Suppressor macrophage treated with lipopolysaccharide for 1 hour (primary cell): ENCODE measurements at places on chromosomes 2 and 18.
A peak's percentile ranks its signal among the peaks of the same experiment; 100 is the strongest.

DNA sequence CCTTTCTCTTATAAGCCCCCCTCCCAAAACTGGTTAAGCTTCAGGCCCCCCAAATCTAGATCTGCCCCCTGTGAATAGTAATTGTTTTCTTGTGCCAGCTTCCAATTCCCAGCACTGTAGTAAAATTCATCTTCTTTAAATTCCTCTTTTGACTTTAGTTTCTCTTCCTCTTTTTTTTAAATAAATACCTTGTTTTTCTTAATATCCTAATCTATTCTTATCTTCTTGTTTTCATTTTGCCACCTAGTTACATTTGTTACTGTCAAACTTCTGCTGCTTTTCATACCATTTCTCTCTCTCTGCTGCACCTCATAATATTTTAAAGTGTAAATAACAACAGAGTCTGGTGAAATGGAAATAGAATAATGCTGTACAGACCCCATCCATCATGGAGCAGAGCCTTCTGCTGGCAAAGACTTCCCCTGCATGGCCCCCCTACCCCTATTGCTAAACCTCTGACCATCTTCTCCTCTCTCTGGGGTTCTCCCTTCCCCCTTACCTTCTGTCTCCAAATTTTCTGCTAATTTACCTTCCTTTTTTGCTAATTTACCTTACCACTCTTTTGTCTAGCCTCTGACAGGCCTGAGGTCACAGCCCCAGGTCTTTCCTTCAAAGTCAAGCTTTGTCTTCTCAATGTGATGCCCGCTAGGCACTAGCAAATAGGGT is 94.9 kb upstream of the PAPOLG start:
- no peak for DNase-seq

- DNase-seq = peak; percentile 37
Measured at GRCh38 chr18:79987566-79987965, 797 bp downstream of the TXNL4A start.

DNA sequence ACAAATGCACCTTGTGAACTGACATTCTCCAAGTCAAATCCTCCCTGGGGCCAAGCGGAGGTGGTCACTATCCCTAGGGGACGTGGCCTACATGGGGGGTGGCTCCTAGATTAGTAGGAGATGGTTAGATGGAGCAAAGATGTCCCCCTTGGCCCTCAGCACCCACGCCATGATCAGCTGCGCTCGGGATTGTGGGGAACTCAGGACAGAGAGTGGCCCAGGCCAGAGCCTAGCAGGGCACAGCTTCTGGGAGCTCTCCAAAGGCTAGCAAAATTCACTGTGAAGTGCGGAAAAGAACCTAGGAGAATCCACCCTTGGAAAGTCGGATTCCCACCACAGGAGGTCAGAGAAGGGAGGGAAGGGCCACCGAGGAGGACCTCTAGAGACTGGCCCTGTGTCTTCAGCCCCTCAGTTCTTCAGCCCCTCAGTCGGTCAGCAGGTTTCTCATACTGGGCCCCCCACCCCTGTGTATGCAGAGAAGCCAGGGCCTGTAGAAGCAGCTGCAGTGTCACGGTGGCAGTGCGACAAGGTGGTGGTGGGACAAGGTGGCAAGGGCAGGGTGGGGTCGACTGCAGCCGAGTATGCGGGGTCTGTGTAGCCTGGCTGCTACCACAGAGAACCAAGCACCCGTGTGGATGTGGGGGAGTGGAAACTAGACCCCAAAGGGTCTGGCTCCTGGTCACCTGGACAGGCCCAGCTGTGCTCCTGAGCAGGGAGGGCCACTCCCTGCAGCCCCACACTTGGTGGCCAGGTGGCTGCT is 18.4 kb downstream of the GPR55 start:
- DNase-seq = no peak

DNA sequence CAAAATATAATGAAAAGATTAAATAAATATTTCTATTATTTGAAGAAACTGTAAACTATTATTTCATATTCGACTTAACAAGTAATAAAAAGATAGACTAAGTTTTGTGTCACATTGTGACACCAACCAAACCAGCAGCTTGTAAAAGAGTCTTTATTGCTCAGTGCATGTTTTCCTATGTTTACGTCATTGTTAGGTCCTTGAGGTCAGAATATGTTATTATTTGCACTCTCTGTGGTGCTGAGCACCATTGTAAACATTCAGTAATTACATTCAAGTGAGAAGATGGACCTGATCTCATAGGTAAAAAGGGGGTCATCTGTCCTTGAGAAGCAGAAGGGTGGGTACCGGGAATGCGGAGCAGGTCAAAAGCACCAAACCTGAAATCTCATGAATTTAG is 1999.1 kb upstream of the CELF4 start:
- no peak for DNase-seq

- DNase-seq = no peak
Measured at GRCh38 chr2:20519309-20519708, 72.4 kb downstream of the RHOB start.

GRCh38 chr18:62522178-62522503 is 684 bp upstream of the ZCCHC2 start:
- DNase-seq = no peak

GRCh38 chr2:96083064-96083939 is 33.1 kb downstream of the ADRA2B start:
- no peak for DNase-seq

- peak; percentile 26 for DNase-seq
Measured at GRCh38 chr2:122704109-122704563, 948.7 kb downstream of the TSN start.

DNA sequence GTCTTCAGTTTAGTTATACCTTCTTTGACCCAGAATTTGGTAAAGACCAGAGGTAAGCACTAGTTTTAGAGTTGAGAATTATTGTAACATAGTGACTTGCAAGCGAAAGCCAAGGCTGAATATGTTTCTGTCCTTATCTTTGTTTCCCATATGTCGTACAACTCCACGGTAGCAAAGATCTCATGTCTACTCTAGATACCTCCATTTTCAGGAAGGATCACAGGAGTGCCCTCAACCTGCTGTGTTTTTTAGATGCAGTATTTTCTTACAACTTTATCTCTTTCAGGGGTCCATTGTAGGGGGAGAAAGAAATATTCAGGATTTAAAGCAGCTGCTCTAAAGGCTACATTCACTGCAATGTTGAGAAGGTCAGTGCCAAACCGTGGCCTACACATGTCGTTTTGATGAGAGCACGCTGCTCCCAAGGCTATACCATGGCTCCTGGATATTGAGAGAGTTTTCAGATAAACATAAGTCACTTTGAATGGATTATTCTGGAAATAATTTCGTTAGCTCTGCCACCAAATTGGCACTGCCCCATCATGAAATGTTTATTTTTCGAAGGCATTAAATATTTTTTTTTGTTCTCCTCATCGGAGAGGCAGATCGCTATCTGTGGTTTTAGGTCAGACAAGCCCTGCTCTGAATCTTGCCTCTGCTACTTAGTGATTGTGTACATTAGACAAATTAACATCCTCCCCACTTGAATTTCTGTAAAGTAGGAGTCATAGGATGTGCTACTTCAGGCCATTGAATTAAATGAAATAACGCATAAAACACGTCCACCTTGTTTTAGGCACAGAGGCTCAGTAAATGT is 2.1 kb downstream of the RHBDD1 start:
- DNase-seq = no peak

DNA sequence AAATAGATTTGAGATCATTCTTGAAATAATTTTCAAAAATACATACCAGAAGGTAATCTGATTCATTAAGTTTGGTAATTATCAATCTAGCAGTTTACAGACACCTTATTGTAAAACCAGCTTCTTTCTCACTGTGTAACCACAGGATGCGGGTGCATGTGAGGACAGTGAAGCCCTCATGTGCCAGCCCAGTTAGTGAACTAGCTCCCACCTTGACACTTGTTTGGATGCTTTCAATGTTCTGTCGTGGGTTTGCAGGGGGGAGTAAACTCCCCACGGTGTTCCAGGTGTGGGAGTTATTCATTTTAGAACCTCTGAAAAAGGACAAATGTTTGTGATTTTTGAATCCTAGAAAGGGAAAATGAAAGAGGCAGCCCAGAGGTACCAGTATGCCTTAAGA is 59.0 kb downstream of the WDSUB1 start:
- DNase-seq = no peak

GRCh38 chr2:60793169-60793568 is 37.1 kb downstream of the PAPOLG start:
- DNase-seq = no peak

- DNase-seq = no peak
Measured at GRCh38 chr18:10025711-10026670, 112.2 kb downstream of the VAPA start.

DNA sequence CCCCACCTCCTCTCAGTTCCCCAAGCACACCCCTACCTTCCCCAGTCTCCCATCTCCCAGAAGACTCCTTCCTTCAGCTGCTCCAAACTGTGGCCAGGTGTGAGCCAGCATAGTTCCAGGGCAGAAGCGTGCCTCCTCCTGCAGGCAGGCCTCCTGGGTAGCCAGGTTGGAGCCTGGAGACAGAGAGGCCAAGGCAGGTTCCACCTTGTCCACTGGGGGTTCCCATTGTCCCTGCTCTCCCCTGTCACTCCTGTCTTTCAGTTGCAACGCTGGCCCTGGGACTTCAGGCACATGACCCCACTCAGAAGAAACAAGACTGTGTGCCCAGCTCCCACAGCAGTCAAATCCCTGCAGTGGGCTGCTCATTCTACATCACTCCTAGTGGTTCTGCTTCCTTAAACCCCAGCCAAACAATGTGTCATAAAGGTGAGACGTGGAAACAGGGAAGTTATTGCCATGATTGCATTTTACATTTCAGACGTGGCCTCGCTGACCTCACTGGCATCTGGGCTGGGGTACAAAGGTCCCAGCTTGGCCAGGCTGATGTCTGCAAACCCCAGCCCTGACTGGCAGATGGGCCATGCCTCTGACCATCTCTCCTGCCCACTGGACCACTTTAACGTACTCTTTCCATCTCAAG is 96.5 kb upstream of the BOD1L2 start:
- no peak for DNase-seq

- no peak for DNase-seq
Measured at GRCh38 chr2:143481733-143482132, 352.5 kb downstream of the ARHGAP15 start.

DNA sequence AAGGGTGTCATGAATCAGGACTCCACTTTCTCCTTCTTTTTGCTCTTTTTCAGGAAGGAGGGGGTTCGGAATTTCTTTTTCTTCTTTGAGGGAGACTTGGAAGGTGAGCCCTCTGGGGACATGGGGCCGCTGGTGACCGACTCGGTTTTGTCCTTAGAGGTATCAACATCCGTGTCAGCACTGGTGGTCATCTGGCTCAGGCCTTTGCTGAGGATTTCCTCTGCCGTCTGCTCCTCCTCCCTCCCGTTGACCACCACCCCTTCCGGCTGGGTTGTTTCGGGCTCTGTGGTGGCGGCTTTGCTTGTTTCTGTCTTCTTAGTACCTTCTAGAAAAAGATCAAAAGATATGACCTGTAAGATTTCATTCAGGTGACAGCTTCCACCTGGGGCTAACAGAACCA is 104.6 kb downstream of the ADD2 start:
- DNase-seq = no peak

DNA sequence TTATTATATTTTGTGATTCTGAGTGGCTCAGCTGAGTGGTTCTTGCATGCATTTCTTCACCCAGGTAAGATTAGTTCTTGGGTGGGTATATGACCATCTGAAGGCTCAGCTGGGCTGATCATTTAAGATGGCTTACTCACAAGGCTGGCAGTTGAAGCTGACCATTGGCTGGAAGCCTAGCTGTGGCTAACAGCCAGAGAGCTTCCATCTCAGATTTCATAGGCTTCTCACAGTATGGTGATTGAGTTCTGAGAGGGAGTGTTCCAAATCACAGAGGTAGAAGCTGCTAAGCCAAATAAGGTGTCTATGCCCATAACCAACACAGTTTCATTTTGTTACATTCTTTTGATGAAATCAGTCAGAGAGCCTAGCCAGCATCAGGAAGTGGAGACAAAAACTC is 117.4 kb upstream of the RPRM start:
- DNase-seq = no peak

DNA sequence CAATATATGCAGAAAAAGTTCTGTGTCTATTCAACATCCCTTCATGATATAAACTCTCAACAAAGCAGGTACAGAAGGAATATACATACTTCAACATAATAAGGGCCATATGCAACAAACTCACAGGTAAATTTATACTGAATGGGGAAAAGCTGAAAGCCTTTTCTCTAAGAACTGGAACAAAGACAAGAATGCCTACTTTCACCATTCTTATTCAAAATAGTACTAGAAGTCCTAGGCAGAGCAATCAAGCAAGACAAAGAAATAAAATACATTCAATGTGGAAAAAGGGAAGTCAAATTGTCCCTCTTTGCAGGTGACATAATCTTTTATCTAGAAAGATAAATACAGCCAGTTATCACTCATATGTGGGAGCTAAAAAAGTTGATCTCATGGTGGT is 116.3 kb downstream of the ACVR1 start:
- DNase-seq = no peak

GRCh38 chr18:67608615-67609273 is 92.2 kb upstream of the DSEL start:
- no peak for DNase-seq

- no peak for DNase-seq
Measured at GRCh38 chr2:54572636-54573536, 116.8 kb downstream of the SPTBN1 start.

- DNase-seq = no peak
Measured at GRCh38 chr18:76842837-76843530, 20.6 kb downstream of the ZNF236 start.

- no peak for DNase-seq
Measured at GRCh38 chr2:225182126-225182525, 139.9 kb upstream of the DOCK10 start.

- no peak for DNase-seq
Measured at GRCh38 chr2:235864733-235865515, 303.3 kb downstream of the GBX2 start.

GRCh38 chr2:17851731-17852585 is 26.5 kb upstream of the KCNS3 start:
- peak; percentile 80 for DNase-seq

DNA sequence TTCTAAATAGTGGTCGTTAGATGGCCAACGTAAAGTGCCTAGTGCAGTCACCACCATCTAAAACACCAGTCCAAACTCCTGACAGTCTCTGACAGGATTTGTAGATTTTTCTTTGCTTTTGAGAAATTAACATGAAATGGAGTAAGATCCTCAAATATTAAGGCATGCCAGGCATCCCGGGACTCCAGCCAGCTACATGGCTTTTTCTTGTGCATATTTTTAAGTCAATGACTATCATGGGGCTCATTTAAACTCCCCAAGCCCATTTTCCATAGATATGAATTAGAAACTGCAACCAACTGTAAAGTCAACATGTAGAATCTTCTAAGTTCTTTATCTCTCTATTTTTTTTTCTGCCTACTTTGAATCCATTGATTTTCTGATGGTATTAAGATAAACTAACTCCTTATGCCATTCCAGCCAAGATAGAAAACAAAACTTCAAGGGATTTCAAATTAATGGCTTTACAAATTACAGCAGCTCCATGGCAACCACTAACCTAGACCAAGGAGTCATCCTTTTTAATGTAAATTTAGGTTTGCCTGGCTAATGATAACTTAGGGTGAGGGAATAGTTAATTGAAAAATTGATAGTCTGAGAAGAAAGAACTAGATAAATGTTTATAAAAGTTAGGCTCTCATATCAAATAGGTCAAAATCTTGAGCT is 764.1 kb upstream of the NXPH2 start:
- DNase-seq = no peak
